RPMI8226 (cell line): ENCODE measurements at places on chromosomes 2 and 18.

- DNase-seq: no peak
Measured at GRCh38 chr2:30608643-30609042, 161.6 kb downstream of the LCLAT1 start.

- DNase-seq: no peak
Measured at GRCh38 chr2:71275939-71276310, 49.0 kb upstream of the PAIP2B start.

- DNase-seq: no peak
Measured at GRCh38 chr18:24853076-24853475, 392.6 kb downstream of the HRH4 start.

DNA sequence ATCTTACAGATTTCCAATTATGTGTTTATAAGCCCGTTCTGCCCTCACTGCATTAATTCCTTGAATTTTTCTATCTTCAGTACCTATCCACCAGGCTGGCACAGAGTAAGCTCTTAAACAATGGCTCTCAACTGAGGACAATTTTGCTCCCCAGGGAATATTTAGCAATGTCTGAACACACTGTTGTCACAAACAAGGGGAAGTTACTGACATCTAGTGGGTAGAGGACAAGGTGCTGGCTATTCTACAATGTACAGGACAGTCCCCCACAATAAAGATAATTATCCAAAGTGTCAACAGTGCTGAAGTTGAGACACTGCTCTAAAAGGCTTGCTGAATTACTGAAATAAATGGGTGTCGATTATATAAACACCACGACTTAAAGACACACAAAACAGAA lies 5.0 kb downstream of the NDUFS1 start:
- DNase-seq: no peak

DNA sequence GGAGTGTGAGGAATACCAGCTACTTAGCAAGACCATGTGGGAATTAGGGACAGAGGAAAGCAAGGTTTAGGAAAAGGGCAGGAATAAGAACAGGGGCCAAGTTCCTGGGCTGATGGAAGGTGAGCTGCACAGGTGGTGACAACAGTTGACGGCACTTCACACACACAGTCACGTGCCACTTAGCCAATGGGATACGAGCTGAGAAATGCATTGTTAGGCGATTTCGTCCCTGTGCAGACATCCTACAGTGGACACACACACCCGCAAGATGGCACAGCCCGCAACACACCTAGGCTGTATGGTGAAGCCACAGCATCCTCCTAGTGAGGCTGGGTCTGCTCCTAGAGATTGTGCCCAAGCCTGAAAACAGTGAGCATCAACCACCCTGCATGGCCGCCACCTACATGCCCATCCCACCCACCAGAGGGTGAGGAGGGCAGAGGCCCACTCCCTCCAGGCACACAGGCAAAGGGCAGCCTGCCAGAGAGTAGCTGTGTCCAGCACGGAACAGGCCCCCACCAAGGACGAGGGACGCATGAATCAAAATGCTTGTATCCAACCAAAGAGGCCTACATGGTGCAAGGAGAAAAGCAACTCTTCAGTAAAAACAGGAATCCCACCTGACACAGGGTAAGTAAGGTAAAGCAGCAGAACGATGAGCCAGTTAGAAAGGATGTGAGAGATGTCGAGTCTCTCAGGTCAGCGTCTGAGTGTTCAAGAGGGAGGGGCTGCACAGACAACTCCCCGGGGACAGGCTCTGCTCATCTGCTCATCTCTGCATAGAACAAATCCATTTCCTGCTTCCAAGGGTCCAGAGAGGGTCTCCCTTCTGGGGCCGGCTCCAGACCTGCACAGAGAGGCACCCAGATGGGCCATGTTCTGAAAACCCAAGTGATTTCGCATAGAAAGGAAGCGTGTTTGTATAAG lies 51.3 kb downstream of the ZNF516 start:
- no peak for DNase-seq

DNA sequence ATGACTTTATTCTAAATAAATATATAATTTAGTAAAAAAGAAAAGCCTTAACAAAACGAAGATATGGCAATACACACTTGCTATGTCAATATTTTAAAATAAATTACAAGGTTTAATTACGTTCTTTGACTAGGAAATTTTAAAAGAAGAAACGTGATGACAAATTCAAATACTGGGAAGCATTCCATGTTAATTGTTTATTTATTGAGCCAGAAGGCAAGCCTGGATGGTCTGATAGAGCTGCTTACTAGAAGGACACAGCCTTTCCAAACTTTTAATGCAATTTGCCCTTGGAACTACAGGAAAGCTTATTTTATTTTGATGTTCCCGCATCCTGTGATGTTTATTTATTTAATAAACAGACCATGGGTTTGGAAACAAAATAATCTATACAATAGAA lies 33.4 kb upstream of the DSEL start:
- no peak for DNase-seq

GRCh38 chr2:241340631-241341163 lies 15.4 kb upstream of the FARP2 start:
- peak; percentile 29 for DNase-seq

GRCh38 chr2:127913808-127914457 lies 28.2 kb upstream of the AMMECR1L start:
- no peak for DNase-seq
